ENCODE measurements at places on chromosomes 12 and 14.

DNA sequence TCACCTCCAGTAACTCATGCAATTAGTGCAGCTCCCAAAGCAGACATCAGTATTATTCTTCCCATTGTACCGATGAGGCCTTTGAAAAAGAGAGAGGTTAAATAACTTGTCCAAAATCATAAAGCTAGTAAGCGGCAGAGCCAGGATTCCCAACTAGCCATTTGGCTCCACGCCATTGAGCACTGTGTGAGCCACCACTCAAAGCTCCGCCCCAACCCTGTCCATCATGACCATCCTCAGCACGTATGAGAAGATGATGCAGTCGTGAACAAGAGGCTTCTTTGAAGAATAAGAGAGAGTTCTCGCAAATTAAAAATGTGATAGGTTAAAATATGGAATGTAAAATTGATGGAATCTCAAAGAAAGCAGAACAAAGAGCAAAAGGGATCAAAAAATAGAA lies 14.6 kb downstream of the CLMN start:
- no peak for DNase-seq

DNA sequence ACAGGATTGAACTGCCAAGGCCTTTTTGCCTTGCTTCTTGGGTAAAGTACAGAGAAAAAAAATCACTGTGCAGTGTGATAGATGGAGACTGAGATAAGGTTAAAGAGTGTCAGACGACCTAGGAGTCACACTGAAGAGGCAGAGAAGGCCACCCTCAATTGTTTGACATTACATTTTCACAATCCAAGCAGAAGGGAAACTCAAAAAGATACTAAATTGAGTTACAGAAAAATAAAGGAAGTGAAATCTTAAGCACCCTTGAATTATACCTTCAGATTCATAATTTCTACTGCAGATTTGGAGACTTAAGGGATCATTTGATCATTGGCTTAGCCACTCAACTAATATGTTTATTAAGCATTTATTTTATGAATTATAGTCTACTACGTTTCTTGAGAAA lies 97.1 kb downstream of the MYF5 start:
- no peak for DNase-seq

GRCh38 chr12:8609061-8609570 lies 3.5 kb downstream of the AICDA start:
- DNase-seq: peak; percentile 62

DNA sequence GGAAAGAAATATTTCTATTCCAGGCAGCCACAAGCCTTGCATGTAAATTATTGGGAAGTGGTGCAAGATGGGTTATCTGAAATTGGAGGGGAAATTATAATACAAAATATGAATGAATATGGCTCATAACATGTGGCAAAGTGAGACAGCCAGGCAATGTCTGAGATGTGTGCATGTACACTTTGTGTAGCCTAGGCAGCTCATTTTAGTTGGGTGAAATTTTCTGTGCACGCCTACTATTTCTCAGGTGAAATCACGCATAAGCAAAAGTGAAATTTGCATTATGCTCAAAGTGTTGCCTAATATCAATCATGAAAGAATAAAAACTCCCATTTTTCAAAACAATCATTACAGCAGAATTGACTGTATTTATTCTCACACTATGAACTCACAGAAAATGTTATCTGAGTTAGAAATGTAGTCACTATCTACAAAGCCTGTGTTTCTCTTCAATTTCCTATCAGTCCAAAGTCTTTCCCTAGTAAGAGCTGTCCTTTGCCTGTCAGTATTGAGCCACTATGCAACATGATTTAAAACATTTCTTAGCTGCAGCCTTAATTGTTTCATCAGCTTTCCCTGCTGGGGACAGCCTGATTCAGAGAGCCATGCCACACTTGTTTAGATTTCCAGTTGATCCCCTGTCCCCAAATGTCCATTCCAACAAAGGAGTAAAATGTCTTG lies 80.7 kb downstream of the EPS8 start:
- no peak for DNase-seq

DNA sequence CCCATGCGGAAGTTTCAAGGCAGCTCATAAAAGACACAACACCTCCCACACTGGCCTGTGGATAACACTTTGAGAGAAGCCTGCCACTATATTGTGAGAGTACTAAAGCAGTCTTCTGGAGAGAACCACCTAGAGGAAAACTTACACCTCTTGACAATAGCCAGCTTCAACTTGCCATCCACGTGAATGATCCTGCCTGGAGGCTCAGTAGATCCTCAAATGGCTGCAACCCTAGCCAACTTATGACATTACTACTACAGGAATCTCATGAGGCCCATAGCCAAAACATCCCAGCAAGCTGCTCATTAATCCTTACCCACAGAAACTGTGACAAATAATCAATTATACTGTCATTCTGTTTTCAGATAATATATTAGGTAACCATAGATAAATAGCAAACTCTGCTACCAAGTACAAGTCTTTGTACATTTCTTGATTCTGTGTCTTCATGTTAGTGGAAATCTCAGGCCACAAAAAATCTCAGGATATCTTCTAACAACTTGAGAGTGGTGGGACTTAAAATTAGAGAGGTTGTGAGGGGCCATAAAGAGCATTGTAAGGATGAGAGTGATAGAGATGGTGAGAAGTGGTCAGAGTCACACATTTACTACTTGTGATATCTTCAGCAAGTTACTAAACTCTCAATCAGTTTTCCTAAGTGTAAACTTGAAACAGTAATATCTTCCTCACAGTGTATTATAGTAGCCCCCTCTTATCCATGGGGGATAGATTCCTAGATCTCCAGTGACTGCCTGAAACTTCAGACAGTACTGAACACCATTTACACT lies 368.0 kb downstream of the C12orf50 start:
- peak; percentile 30 for DNase-seq

DNA sequence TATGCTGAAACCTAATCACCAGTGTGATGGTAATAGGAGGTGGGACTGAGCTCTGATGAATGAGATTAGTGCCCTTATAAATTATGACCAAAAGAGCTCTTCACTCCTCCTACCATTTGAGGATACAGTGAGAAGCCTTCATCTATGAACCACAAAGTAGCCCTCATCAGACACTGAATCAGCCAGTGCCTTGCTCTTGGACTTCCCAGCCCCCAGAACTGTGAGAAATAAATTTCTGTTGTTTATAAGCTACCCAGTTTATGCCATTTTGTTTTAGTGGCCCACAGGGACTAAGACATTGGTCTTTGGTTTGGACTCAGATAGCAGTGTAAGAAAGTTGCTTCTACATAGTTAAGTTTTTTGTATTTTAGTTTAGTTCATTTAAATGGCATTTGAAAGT lies 32.9 kb downstream of the ABHD12B start:
- no peak for DNase-seq

GRCh38 chr12:62301080-62301798 lies 41.0 kb downstream of the USP15 start:
- no peak for DNase-seq

DNA sequence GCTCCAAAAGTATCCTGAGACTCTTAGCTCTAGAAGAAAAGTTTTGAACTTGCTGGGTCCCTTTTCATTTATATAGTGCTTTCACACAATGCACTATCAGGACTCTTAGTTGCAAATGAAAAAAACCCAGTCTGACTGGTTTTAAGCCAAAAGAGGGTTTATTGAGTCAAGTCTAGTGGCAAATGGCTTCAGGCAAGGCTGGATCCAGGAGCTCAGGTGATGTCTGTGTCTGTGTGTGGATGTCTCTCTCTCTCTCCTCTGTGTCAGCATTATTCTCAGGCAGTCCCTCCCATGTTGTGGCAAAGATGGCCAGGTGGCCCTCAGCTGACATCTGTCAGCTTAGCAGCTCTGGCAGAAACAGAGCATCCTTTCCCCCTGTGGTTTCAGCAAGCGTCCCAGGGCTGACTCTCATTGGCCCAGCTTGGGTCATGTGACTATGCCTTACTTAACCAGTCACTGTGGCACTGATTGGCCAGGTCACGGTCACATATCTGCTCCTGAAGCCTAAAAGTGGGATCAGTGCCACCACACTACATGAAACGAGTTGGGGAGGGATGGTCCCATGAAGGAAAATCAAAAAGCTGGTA lies 6.2 kb downstream of the TMEM120B start:
- DNase-seq: no peak

GRCh38 chr12:47131011-47131410 lies 51.3 kb upstream of the AMIGO2 start:
- peak; percentile 23 for DNase-seq

GRCh38 chr12:3004655-3005565 lies 45.7 kb downstream of the TEAD4 start:
- DNase-seq: no peak

- no peak for DNase-seq
These were observed 173.5 kb downstream of the SLC41A2 start for GRCh38 chr12:104784592-104784991.

DNA sequence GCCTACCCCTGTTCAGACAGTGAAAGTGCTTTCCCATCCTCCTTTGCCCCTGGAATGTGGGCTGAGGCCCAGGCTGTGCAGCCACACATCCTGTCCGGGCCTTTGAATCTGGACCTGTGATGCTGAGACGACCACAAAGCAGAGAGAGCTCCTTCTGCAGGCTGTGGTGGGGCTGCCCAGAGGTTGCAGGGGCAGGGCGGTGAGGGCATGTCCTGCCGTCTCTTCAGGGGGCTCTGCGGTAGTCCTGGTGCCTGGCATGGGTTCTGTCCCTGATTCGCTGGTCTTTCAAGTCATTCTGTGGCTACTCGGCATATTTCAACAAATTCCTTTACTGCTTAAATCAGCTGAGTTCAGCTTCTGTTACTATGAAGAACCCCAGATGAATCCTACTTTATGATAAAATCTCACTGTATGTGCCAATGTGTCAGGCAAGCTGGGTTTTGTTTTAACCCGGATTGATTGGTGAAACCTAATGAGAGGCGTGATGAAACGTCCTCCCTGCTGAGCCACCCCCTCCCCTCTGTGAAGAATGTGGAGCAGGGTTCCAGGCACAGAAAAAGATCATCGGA lies 63.4 kb upstream of the DICER1 start:
- DNase-seq: peak; percentile 60

DNA sequence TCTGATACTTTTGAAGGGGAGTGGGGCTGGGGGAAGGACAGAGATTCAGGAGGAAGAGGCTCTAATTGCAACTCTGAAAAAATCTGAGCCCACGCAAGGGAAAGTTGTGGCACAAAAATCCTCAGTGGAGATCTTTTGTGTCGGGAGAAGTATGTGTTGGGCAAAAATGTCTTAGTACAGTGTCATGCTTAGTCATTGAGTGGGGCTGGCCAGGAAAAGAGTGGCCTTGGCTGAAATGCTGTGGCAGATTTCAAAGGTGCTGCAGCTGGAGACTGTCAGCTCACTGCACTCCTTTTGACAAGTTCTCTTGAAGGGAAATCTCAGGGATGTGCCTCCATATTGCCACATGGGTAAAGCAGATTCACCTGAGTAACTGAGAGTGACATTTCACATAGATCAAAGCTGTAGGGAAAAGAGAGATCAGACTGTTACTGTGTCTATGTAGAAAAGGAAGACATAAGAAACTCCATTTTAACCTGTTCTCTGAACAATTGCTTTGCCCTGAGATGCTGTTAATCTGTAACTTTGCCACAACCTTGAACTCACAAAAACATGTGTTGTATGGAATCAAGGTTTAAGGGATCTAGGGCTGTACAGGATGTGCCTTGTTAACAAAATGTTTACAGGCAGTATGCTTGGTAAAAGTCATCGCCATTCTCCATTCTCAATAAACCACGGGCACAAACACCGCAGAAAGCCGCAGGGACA lies 36.0 kb upstream of the GLIPR1 start:
- DNase-seq: peak; percentile 73

- peak; percentile 83 for DNase-seq
These were observed 39.4 kb downstream of the STAB2 start for GRCh38 chr12:103626498-103626897.

GRCh38 chr14:60197629-60198303 lies 32.6 kb upstream of the DHRS7 start:
- peak; percentile 77 for DNase-seq

- no peak for DNase-seq
These were observed 96.5 kb downstream of the DUSP16 start for GRCh38 chr12:12466157-12466556.

DNA sequence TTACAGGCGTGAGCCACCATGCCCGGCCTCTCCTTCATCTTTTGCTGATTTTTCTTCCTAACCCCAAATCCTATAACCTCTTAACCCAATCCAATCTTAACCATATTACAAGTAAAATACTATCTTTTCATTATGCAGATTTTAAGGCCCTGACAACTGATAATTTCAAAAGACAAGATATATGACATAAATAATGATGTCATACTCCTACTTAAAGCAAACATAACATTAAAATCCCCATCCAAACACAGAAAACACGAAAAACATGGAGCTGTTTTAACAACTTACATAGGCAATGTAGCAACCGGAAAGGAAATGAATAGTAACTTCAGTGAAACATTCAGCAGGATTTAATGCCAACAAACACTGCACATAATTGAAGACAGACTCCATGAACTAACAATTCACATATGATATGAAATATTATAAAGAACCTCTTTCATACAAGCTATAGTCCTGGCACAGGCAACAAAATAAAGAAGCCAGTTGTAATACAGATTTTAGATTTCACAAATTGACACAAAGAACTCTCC lies 21.5 kb downstream of the USP44 start:
- DNase-seq: no peak

GRCh38 chr12:116450406-116450910 lies 108.7 kb upstream of the MAP1LC3B2 start:
- DNase-seq: no peak

DNA sequence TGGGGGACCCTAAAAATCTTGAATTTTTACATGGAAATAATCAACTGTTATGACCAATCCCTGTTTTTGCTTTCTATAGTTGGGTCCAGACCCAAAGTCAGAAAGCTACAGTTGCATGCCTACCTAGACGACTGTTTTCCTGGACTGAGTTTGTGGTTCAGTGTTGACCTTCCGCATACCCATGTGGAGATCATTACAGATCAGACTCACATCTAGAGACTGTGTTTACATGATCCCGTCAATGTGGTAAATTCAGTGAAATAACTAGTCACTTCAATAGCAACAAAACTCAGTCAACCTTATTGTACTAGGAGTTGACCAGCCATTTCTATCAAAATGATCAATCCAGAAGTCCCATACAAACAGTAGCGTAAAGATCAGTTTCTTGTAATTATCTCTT lies 257.6 kb downstream of the EGLN3 start:
- DNase-seq: peak; percentile 64

GRCh38 chr12:72574138-72574537 lies 302.0 kb downstream of the TRHDE start:
- no peak for DNase-seq

GRCh38 chr12:117068492-117068891 lies 30.7 kb downstream of the TESC start:
- DNase-seq: no peak

- DNase-seq: no peak
These were observed 54.0 kb downstream of the MVK start for GRCh38 chr12:109627633-109628032.

DNA sequence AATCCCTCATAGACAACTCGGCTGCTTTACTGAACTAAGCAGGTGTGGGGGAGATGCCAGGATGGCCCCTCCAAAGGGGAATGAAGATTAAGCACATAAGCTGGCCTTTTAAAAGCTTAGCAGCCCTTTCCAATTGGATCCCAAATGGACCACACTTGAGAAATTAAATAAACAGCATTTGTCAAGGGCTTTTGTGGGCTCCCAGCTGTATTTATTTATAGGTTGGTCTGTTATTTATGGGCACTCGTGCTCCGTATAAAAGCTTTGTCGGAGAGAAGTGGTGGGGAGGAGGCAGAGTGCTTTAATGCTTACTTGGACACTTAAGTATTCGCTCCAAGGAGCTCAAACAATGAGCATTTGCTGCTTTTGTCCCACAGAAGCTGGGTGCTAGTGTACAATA lies 580.2 kb downstream of the MED13L start:
- no peak for DNase-seq

Data from kidney tubule cell (primary cell).